ENCODE measurements at places on chromosomes 1 and 21.

DNA sequence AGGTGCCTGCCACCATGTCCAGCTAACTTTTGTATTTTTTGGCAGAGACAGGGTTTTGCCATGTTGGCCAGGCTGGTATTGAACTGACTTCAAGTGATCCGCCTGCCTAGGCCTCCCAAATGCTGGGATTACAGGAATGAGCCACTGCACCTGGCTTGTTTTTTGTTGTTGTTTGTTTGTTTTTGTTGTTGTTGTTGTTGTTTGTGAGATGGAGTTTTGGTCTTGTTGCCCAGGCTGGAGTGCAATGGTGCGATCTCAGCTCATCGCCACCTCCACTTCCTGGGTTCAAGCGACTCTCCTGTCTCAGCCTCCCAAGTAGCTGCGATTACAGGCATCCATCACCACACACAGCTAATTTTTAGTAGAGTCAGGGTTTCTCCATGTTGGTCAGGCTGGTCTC lies 7.1 kb upstream of the L1TD1 start:
- no peak for DNase-seq

GRCh38 chr1:172185211-172185610 lies 235.3 kb upstream of the C1orf105 start:
- DNase-seq, result no peak

- no peak for DNase-seq
These were observed 1.8 kb downstream of the DISC1 start for GRCh38 chr1:231628207-231628876.

GRCh38 chr1:112790920-112791722 lies 76.0 kb upstream of the PPM1J start:
- DNase-seq, result no peak

GRCh38 chr1:180617774-180618395 lies 13.9 kb upstream of the XPR1 start:
- DNase-seq, result no peak

GRCh38 chr1:27966402-27967105 lies 6.8 kb downstream of the XKR8 start:
- DNase-seq, result no peak

DNA sequence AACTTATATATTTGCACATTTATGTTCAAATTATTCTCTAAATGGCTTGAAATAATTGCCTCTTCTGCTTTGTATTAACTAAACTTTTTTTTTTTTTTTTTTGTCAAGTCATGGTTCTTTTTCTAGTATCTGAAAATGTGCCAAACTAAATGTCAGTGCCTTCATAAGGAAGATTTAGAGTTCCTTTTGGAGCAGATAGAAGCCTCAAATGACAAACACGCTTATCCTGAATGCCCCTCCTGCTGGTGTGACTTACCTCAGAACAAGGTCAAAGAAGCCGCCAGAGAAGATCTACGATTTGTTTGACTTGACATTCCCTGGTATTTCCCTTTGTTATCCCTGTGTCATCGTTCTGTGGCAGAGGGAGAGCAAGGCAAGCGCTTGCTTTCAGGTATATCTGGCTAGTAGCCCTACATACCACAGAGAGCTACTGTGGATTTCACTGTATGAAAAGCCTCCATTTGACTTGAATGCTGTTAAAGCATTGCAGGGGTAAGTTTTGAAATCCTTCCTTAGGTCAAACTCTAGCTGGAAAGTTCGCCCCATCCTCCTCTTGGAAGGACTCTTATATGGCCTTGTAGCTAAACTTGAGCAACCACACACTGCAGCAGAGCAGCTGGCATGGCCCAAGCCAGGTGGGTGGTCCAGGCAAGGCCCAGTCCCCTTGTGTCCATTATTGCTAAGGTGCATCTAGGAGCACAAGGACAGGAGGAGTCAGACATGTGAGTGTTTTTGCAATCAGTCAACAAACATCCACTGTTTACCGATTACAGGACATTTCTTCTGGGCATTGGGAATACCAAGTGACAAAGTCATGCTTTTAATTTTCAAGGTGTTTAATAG lies 285.4 kb upstream of the USP25 start:
- DNase-seq, result no peak

DNA sequence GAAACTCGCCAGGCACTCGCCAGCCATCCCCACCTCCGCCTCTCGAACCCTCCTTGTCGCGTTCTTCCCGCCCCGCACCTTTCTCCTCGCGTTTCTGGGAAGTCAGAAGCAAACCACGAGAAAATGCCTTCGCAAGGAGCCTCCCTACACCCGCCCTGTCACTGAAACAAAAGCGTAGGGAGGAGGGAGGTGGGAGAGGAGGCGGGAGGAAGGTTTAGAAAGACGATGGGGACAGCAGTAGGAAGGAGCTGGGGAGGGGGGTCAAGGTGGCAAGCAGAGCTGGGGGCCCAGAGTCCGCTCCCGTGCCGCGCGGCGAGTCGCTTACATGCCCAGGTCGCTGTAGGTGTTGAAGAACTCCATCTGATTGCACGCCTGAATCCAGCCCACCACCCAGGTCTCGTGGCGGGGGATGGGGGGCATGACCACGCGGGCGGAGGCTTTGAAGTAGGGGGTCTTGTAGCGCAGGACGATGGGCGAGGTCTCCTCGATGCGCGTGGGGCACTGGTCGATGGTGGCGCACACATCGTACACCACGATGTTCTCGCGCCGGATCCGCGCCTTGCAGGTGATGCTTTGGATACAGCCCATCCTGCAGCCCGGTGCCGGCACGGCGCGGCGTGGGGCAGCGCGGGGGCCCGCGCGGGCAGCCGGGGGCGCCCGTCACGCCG lies 1.0 kb downstream of the FAM78B start:
- DNase-seq, result no peak

DNA sequence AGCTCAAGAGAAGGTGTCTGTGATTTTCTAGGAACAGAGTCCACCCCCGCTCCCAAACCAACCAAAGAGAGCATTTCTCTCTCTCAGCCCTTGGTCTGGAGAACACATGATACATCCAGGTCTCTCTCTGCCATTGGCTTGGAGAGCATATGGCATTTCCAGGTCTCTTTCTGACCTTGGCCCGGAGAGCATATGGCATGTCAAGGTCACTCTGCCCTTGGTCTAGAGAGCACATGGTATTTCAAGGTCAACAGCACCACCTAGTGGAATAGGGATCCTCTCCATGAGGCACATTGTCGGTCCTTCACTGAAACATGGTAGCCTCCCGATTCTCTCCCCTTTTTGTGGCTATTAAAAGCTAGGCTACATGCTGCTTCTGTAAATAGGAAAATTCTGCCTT lies 437.7 kb upstream of the OLFM3 start:
- no peak for DNase-seq

DNA sequence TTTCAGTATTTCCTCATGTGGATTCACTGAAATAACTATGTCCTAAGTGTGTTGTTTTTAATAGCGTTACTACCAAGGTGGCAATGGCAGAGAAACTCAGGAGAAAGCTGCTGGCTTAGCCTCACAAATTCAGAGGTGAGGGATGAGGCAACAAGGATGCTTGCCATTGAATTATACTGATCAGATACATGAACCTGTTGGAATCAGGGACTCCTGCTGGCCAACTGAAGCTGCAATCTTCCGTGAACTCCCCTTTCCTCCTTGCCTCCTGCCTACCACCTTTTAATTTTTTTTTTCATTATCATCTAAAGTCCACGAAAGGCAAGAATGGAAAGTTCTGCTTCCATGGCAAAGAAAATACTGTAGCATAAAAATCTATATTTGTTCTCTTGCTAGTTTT lies 254.7 kb downstream of the NFIA start:
- DNase-seq, result no peak

GRCh38 chr1:18738617-18739016 lies 108.0 kb downstream of the PAX7 start:
- DNase-seq, result no peak

DNA sequence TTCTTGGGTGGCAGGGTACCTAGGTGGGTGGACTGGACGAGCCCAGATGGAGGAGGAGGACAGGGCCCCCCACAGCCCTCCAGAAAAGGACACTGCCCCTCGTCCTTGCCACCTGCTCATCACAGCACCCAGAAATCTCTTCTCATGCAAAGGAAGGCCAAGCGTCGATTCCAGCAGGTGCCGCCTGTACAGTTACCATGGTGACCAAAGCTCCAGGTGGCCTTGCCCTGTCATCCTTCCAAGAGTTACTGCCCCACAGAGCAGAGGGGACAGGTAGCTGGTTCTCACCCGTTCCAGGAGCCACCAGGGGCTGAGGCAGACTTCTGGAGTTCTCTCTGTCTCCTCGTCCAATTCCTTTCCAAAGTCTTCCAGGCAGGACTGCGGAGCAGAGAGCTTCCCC lies 119.9 kb upstream of the VAMP3 start:
- no peak for DNase-seq

DNA sequence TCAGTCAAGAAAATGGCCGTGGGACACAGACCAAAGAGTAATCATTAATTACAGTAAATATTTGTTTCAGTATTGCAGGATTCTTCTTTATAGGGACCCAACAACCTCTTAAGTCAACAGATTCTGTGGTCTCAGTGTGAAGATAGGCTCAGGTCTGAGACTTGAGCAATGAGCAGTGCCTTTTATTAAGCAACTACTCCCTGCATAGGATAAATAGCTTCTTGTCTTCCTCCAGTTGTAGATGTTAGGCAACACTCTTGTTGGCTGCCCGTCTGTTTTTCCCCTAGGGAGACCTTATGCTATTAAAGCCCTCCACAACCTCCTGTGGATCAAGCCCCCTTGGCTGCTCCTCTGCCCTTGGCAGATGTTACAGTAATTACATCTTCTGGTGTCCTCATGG lies 1.8 kb upstream of the OMA1 start:
- no peak for DNase-seq

- DNase-seq, result no peak
These were observed 437.6 kb downstream of the PRDM2 start for GRCh38 chr1:14137411-14138134.

- DNase-seq, result no peak
These were observed 178.8 kb upstream of the ARHGEF16 start for GRCh38 chr1:3275471-3276340.

- DNase-seq, result no peak
These were observed 12.3 kb upstream of the RASSF5 start for GRCh38 chr1:206495011-206495461.

DNA sequence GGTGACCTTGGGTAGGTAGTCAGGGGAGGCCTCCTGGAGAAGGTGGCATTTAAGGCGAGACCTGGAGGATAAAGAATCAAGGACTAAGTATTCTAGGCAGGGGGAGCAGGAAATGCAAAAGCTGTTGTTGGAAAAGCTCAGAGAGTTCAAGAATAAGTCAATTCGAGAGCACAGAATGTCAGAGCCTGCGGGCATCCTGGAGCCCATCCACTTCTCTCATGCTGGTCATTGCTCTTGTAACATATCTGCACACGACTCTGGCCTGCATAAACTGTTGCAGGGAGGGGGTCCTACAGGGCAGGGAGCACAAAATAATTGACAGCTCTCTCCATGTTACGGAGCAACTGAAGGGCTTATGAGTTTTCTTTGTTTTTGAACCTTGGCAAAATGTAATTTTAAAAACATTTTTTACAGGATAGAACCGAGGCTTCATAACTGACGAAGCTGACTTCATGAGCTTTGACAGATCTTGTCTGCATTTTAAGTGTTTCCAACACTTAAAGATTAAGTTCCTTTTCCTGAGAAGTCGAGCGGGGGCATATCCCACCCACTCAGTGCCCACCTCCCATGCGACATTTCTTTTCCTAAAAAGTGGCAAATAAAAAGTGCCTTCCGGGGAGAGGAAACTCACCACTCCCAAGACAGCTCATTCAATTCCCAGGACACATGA lies 4.2 kb downstream of the PLA2G5 start:
- no peak for DNase-seq

- DNase-seq, result no peak
These were observed 321.0 kb downstream of the LTN1 start for GRCh38 chr21:28671549-28672195.

GRCh38 chr1:178407655-178408054 lies 89.1 kb downstream of the CLEC20A start:
- DNase-seq, result no peak

- DNase-seq, result no peak
These were observed 5.5 kb downstream of the CD1D start for GRCh38 chr1:158186180-158186579.

DNA sequence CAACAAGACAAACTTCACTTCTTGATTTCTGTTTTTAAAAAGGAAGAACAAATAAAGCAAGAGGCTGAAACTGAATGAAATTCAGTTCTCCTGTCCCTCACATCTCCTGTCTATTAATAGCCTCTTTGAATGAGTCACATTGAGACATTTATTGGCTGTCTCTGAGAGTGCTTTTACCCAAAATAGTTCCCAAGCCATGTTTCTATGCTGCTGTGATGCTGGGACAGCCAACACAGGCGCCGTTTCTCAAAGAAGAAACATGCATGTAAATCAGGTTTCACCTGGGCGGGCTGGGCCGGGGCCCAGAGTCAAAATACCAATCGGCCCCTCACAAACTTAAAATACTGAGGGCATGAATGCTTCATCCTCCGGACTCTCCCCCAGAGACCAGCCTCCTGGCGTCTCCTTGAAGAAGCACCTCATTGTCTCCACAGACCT lies 105.2 kb downstream of the EDEM3 start:
- DNase-seq, result no peak

DNA sequence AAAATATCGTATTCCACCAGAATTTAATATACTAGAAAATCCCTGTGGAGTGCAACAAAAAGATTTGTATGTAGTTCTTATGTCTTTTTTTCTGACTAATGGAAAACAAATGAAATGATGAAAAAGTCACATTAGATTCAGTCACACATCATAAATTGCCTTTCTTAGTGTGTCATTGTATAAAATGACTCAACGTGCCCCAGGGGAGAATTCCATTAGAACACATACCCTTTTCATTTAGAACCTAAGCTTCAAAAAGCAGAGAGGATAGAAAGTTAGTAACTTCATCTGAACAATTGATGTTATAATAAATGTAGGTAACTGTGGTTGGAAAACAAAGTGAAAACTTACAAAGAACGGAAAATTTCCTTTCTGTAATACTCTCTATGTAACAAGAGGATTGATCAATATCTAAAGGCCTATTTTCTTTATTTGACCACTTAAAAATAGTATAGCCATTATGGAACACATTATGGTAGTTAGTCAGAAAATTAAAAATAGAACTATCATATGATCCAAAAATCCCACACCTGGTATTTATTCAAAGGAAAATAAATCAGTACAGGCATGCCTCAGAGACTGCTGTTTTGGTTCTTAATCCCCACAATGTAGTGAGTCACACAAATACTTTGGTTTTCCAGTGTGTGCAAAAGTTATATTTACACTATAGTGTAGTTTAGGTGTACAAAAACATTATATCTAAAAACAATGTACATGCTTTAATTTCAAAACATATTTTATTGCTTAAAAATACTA lies 1016.1 kb downstream of the KCNT2 start:
- DNase-seq, result no peak

Data from activated CD8-positive, alpha-beta memory T cell treated with anti-CD3 and anti-CD28 coated beads for 4 hours (primary cell).